ENCODE measurements at places on chromosomes 16 and 17. TPM values are rescaled to one million over a fixed set of nuclear protein-coding genes. Genes with fewer than 3 reads are reported as not detected.

The ABCA3 gene
- 0.72 TPM for total RNA-seq

The TRAPPC1 gene
- total RNA-seq, result 68.7 TPM

The RNU2-1 gene
- total RNA-seq, result not detected

The XYLT1 gene
- 64.1 TPM for total RNA-seq

The GPRC5C gene
- 0.72 TPM for total RNA-seq

The DHRS11 gene
- total RNA-seq, result 3.7 TPM

The APOBR gene
- total RNA-seq, result not detected

The LGALS9B gene
- not detected for total RNA-seq

The EVPL gene
- total RNA-seq, result not detected

The ZPBP2 gene
- total RNA-seq, result not detected

The FADS6 gene
- not detected for total RNA-seq

The ERN2 gene
- not detected for total RNA-seq

The SPECC1 gene
- 93.2 TPM for total RNA-seq

The MNT gene
- total RNA-seq, result 15.8 TPM

The TMEM231 gene
- total RNA-seq, result 27.8 TPM

The PSKH1 gene
- total RNA-seq, result 18.6 TPM

The FOXF1 gene
- 60.4 TPM for total RNA-seq

The PTX4 gene
- 0.29 TPM for total RNA-seq

The DRC7 gene
- not detected for total RNA-seq

The NKD1 gene
- total RNA-seq, result 0.14 TPM

The LHX1 gene
- total RNA-seq, result not detected

The CMTM1 gene
- 2.4 TPM for total RNA-seq

The GNG13 gene
- total RNA-seq, result not detected

The PPP1R27 gene
- total RNA-seq, result not detected
